ENCODE measurements at places on chromosomes 12 and 14.
A peak's percentile ranks its signal among the peaks of the same experiment; 100 is the strongest.

GRCh38 chr12:3320881-3321509, 170.0 kb upstream of the PRMT8 start:
- no peak for DNase-seq

GRCh38 chr14:103385929-103386712, 906 bp downstream of the MARK3 start:
- DNase-seq = peak; percentile 36

GRCh38 chr14:82425261-82425660, 891.6 kb upstream of the SEL1L start:
- no peak for DNase-seq

- no peak for DNase-seq
These were observed 16.7 kb downstream of the GRIP1 start for GRCh38 chr12:66662179-66662578.

- DNase-seq = no peak
These were observed 131.3 kb downstream of the ZFP36L1 start for GRCh38 chr14:68661226-68662225.

DNA sequence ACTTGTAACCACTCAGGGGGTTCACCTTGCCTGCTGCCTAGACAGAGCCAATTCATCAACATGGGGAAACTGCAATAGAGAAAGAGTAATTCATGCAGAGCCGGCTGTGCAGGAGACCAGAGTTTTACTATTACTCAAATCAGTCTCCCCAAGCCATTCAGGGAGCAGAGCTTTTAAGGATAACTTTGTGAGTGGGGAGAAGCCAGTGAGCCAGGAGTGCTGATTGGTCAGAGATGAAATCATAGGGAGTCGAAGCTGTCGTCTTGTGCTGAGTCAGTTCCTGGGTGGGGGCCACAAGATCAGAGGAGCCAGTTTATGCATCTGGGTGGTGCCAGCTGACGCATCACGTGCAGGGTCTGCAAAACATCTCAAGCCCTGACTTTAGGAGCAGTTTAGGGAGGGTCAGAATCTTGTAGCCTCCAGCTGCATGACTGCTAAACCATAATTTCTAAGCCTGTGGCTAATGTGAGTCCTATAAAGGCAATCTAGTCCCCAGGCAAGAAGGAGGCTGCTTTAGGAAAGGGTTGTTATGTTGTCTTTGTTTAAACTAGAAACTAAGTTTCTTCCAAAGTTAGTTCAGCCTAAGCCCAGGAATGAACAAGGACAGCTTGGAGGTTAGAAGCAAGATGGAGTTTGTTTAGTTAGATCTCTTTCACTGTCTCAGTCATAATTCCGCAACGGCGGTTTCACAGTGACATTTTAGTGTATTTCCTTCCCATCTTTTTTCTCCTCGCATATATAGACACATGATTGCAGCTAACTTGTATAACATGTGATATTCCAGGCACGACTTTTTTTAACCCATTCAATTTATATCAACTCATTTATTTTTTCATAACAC, 68.9 kb upstream of the NCOR2 start:
- peak; percentile 56 for DNase-seq

- peak; percentile 32 for DNase-seq
These were observed 686 bp downstream of the B4GALNT1 start for GRCh38 chr12:57632073-57632957.

DNA sequence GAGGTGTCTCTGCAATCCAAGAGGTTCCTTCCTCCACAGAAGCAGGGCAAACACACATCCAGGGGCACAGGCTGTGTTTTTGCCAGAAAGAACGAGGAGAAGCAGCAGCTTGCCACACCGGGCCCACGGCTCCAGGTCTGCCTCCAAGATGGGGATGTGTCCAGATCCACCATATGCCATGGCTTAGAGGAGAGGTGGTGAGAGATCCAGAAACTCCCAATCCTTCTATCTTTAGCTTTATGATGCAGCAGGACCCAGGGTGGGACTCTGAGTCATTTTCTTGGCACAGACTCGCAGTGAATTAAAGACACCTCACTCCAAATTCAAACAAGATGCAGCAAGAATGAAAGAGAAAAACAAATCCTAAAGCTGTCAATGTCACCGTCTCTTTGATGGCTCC, 481.4 kb upstream of the TMEM132C start:
- no peak for DNase-seq

- DNase-seq = no peak
These were observed 29.0 kb downstream of the SERPINA11 start for GRCh38 chr14:94423453-94424056.

- no peak for DNase-seq
These were observed 7.5 kb downstream of the KLRG1 start for GRCh38 chr12:8996682-8997405.

DNA sequence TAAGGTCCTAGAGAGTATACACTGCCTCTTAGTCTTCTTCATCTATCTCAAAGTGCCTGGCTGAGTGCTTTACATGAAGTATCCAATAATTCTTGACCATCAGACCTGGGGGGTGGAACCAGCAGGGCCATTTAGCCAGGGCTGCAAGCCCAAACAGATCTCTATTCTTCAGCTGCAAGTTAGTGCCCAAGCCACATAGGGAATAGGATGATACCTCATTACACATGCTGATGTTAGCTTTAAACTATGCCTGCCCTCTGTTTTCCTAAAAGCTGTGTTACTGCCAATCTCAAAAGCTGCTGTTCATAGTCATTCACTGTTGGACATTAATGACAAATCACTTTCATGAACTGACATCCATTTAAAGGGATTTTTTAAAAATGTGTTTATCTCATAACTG, 16.7 kb upstream of the IFNG start:
- no peak for DNase-seq

- DNase-seq = no peak
These were observed 19.3 kb upstream of the SERPINA6 start for GRCh38 chr14:94342334-94342934.

GRCh38 chr12:73769337-73769736, 768.3 kb upstream of the ATXN7L3B start:
- DNase-seq = no peak

GRCh38 chr12:124637581-124637981, 70.2 kb upstream of the NCOR2 start:
- DNase-seq = no peak

GRCh38 chr14:68951800-68952530, 27.1 kb downstream of the ACTN1 start:
- DNase-seq = no peak

GRCh38 chr12:2693244-2693860, 101.4 kb upstream of the FKBP4 start:
- no peak for DNase-seq

DNA sequence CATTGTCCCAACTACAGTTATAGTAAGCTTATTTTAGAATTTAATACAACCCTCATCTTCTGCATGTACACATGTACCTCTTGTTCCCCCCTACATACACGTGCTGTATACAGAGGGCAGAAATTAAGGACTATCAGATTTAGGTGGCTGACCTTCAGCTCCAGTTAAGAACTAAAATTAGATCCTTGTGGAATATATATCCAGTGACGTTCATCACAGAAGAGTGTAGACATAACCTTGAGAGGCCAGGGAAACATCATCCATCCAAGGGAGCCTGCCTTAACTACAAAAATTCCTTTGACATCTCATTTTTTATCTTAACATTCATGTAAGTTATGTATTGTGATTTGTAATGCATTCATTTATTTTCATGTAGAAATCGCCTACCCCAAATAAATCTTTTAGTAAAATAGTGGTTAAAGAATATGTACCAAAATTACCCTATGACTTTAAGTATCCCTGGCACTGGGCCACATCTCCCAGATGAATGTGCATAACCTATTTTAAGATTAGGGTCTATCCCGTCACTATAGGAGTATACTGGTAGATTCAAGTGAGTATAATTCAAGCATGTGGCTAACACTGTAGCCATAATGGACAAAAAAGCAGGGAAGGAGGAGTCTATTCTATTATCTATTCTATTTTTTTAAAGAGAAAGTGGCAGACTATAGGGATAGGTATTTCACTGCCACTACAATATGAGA, 27.5 kb downstream of the RIC8B start:
- DNase-seq = no peak

DNA sequence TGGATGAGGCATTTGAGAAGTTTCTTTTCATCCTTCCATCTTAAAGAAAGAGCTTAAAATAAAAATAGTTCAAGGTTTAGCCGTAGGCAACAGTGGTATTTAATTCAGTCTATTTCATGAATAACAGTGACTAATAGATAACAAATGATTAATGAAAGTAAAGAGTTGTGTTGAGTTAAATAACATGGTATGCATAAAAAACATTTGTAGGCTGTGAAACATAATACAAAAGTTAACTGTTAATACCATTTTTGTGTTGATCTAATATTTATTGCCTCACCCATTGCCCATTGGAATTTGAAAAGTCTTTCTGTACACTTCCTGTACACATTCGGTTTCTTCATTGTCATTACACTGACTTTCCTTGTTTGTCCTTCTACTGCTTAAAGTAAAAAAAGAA, 108.6 kb upstream of the PDE3A start:
- DNase-seq = no peak

- DNase-seq = no peak
These were observed 581.9 kb downstream of the ALG10 start for GRCh38 chr12:34604227-34604626.

- no peak for DNase-seq
These were observed 901.6 kb downstream of the BCL11B start for GRCh38 chr14:98370352-98370751.

- no peak for DNase-seq
These were observed 94.6 kb upstream of the LRIG3 start for GRCh38 chr12:59014885-59015284.

DNA sequence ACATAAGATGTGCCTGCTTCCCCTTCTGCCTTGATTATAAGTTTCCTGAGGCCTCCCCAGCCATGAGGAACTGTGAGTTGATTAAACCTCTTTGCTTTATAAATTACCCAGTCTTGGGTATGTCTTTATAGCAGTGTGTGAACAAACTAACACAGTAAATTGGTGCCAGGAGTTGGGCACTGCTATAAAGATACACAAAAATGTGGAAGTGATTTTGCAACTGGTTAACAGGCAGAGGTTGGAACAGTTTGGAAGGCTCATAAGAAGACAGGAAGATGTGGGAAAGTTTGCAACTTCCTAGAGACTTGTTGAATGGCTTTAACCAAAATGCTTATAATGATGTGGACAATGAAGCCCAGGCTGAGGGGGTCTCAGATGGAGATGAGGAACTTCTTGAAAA, 264.1 kb downstream of the DACT1 start:
- DNase-seq = no peak

DNA sequence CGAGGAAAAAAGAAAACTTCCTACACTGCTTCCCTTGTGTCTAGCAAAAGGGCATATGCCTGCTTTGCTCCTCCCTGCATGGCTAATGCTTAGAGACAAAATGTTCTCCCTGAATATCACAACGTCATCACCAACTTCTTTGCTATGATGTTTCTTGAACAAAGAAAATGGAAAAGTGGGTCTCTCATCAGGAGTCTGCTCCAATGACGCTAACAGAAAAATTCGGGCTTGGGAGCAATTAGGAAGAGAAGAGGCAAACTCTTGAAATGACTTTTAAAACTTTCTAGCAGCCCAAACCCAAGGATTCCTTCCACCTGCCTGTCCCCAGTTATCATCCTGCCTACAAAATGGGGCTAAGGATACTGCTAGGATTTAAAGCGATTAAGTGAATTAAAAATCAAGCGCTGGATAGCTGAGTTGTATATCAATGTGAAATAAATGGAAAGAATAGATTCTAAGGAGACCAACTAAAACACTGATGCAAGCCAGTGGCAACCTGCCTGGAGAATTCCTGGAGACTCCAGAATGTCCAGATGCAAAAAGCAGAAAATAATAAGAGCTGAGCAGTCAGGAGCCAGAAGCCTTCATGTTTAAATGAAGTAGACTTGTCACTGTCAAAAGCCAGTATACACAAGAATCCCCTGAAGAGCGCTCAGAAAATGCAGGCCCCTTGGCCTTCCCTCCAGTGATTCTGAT, 183.8 kb downstream of the DPF3 start:
- DNase-seq = no peak

- no peak for DNase-seq
These were observed 515.9 kb upstream of the TBX3 start for GRCh38 chr12:115199831-115200230.

DNA sequence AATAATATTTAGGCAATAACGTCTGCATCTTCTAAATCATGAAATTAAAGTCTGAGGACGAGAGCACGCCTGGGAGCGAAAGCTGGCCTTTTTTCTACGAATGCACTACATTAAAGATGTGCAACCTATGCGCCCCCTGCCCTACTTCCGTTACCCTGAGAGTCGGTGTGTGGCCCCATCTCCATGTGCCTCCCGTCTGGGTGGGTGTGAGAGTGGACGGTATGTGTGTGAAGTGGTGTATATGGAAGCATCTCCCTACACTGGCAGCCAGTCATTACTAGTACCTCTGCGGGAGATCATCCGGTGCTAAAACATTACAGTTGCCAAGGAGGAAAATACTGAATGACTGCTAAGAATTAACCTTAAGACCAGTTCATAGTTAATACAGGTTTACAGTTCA, 19.3 kb downstream of the CKB start:
- DNase-seq = no peak

GRCh38 chr14:92472860-92473259, 40.7 kb upstream of the RIN3 start:
- DNase-seq = no peak

- DNase-seq = no peak
These were observed 65.5 kb downstream of the SVOP start for GRCh38 chr12:108955225-108955835.

DNA sequence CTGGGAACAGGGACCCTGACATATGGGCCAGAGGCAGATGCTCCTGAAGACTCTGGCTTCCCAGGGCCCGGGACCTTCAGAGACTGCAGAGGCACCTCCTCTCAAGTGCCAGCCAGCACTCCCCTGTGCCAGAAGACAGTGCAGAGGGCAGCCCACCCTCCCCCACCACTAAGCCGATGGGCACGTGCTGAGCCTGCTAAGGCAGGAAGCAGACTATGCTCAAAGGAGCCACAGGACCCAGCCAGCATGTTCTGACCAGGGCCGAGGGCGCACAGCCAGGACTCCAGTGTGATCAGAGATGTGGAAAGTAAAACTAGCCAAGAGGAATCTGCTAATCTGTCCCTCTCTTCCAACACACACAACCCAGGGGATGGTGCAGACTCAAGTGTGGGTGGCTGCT, 29.8 kb downstream of the DIO3 start:
- DNase-seq = no peak
